ENCODE measurements at places on chromosomes 1 and 21.

GRCh38 chr1:145884675-145885074 lies 991 bp downstream of the ANKRD35 start:
- no peak for DNase-seq

- DNase-seq, result no peak
These were observed 39.5 kb downstream of the IRF2BP2 start for GRCh38 chr1:234570329-234571120.

DNA sequence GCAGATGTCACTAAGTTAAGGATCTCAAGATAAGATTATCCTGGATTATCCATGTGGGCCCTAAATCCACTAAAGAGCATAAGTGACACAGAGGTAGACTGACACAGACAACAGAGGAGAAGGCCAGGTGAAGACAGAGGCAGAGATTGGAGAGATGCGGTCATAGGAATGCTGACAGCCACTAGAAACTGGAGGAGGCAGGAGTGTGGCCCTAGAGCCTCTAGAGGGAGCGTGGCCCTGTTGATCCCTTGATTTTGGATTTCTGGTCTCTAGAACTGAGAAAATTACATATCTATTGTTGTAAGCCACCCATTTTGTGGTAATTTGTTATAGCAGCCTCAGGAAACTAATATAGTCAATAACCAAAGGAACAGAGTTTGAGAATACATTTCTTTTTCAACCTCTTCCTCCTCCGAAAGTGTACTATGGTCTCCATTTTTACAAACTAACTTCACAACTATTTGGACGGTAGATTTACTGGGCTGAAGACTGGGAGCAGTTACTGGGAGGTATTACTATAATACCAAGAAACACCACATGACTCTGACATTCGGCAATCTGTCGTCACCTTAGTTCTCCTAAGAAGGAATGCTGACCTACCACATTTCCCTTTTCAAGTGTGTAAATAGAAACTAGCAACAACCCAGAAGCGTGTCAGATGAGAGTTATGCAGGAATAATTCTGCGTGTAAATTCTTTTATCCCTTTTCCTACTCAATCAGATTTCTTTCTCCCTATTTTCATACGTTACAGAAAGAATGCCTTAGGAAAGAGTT lies 116.0 kb upstream of the ZNHIT6 start:
- no peak for DNase-seq

DNA sequence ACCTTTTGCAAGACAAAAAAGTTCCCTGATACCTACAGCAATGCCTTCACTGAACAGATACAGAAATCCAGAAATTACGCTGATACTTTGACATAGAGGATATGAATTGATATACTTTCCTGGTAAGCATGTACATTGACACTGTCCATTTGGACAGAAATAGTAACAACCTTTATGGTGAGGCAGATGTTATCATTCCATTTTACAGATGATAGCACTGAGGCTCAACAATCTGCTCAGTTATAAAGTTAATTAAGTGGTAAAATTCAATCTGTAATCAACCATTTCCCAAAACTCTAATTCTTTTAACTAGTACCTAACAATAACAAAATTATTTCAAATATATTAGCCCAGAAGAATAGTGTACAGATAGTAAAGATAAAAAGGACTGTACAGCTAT lies 20.6 kb downstream of the SCAF4 start:
- DNase-seq, result no peak

DNA sequence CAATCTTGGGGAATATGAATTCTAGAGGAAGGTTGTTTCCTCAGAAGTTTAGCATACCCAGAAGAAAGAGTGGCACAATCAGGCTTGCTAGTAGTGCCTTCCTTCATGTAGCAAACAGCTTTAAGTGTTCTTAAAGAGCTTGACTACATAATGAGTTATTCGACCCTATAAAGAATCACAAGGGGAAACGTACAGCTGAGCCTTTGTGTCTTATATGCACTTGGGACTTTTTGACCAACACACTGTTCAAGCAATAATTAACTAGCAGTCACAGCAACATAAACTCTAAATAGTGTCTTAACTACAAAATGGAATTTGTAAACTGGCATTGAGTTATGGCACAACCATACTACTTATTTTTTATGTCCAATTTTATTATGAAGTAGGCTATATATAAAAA lies 86.1 kb downstream of the TTLL7 start:
- DNase-seq, result no peak
